OCI-M1 (cell line): ENCODE measurements at places on chromosomes 4 and X.

GRCh38 chrX:145623453-145623852, 194.2 kb upstream of the SLITRK2 start:
- no peak for DNase-seq

DNA sequence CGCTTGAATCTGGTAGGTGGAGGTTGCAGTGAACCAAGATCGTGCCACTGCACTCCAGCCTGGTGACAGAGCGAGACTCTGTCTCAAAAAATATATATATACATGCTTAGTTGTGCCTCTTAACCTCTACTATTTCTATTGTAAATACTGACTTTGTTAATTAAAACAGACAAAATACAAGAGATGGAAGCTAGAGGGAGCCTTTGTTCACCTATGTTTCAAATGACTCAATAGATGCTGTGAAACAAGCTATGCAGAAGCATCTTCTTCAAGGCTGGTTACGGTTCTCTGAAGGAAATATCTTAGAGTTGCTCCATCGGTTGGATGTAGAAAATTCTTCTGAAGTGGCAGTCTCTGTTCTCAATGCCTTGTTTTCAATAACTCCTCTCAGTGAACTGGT, 6.2 kb downstream of the NCAPG start:
- peak; percentile 68 for DNase-seq

DNA sequence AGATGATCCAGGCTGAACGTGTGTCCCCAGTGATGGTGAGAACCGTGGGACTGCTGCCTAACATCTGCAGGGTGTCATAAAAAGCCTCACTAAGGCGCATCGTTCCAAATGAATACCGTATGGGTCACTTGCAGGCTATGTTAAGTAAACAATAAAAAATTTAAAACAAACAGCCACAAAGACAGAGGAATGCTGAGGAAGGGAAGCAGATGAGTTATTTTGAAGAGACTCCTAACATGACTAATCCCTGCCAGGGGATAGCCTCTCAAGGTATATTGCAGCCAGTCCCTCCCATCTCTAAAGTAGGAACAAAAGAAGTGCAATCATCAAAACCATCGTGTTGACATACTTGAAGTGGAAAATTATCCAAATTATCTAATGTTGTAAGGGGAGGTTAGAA, 83.8 kb downstream of the UNC5C start:
- DNase-seq, result no peak

DNA sequence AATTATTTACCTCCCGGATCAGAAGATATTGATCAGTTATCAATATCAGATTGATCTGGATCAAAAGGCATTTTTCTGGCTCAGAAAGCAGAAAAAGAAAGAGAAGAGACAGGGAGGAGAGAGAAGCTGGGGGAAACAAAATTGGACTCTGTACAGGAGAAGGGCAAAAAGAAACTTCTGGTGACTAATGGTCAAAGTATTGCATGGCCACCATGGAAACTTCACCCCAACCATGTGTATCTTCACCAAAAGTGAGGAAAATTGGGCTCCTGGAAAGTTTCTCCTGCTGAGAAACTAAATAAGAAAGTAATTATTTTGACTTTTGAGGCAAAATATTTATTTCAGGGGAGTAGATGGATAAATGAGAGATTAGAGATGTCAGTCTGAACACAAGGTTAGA, 33.9 kb downstream of the RNF150 start:
- no peak for DNase-seq

DNA sequence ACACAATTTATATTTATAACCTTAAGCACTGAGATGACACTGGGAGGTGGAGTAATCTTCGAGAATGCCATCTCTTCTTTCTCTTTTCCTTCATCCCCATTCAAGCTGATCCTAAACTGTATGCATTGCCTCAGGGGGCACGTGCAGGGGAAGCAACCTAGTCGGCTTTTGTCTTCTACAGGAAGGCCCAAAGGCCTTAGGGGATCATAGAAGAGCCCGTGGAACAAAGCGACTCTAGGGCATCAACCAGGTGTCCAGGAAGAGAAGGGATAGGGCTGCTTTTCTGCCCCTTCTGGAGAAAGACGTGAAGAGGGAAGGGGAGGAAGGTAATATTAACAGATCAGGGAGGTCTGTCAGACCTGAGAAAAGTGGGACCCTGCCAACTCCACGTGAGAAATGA, 6.9 kb upstream of the TLR8 start:
- DNase-seq, result no peak

- DNase-seq, result peak; percentile 1
These were observed 8.8 kb upstream of the IDS start for GRCh38 chrX:149513825-149514428.

- DNase-seq, result no peak
These were observed 746.7 kb downstream of the STPG2 start for GRCh38 chr4:97396605-97397004.

DNA sequence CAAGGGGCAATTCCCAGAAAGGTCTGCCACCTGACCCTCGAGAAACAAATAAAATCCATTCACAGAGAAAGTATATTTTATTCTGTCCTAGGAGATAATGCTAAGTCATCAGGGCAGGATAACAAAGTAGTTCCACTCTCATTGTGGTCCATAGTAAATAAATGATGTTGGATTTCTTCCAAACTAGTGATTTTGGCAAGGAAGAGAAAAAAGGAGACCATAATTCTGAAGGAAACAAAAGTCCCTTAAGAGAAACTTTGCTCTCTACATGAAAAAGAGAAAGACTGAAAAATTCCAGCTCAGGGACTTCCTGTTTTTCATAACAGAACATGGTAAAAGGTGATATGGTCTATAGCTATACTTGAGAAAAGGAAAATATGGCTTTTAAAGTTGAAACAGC, 71.5 kb upstream of the DDX60 start:
- DNase-seq, result peak; percentile 50

GRCh38 chrX:24601858-24602257, 45.3 kb downstream of the PCYT1B start:
- no peak for DNase-seq

DNA sequence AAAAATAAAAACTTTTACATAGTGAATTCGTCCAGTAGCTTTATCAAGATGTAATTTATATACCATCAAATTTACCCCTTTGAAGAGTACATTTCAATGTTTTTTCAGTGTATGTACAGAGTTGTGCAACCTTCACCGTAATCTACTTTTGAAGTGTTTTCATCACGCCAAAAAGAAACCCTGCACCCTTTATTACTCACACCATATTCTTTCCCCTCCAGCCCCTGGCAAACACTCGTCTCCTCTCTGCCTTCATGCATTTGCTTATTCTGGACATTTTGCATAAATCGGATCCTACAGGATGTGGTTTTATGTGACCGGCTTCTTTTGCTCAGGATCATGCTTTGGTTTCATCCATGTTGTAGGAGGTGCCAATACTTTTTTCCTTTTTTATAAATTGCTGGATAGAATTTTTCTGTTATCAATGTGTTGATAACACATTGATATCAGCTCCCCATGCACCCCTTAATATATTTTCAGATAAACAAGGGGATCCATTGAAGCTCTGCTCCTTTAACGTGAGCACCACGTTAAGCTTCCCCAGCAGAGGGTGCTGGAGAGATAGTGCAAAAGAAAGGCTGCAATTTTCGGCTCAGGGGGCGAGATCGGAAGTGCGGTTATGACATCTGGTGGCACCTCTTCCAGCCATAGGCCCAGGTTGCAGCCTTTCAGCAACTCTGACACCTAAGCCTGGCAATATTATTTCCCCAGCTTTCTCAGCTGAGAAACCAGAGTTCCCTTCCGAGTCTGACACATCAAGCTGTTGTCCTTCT, 100.1 kb upstream of the VCX3B start:
- DNase-seq, result peak; percentile 15

DNA sequence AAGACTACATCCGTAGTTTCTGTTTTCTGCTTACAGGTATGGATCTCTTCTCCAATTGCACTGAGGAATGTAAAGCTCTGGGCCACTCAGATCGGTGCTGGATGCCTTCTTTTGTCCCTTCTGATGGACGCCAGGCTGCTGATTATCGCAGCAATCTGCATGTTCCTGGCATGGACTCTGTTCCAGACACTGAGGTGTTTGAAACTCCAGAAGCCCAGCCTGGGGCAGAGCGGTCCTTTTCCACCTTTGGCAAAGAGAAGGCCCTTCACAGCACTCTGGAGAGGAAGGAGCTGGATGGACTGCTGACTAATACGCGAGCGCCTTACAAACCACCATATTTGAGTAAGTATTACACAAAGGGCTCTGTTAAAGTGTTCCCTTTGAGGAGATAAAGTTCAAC, 13.8 kb downstream of the PCDH10 start:
- no peak for DNase-seq
